ENCODE measurements at places on chromosomes 1 and 21. TPM values are rescaled to one million over a fixed set of nuclear protein-coding genes. Genes with fewer than 3 reads are reported as not detected.

DNA sequence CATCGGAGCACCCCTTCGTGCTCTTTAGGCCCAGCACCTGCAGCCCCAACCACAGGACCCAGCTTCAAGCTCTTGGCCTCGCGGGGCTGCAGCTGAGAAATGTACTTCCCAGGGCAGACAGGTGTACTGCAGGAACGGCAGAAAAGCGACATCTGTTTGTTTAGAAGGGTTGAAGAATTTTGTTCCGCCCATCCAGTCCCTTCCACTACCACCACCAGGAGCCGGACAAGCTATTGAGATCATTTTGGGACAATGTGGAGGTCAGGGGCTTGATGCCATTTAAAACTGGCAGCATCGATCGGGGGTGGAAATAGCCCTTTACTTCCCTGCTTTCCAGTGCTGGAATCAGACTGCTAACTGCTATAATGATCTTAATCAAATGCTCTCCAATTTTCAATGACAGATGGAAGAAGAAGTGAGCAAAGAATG, 1.7 kb downstream of the SERTAD4 start:
- no peak for DNase-seq
- H3K36me3 ChIP-seq: no peaks in the 10 kb centered on the region
- no peaks in the 10 kb centered on the region for H3K27me3 ChIP-seq
- H3K27ac ChIP-seq: peak overlapping the region; percentile 98
- peak overlapping the region; percentile 78 for H3K4me3 ChIP-seq

DNA sequence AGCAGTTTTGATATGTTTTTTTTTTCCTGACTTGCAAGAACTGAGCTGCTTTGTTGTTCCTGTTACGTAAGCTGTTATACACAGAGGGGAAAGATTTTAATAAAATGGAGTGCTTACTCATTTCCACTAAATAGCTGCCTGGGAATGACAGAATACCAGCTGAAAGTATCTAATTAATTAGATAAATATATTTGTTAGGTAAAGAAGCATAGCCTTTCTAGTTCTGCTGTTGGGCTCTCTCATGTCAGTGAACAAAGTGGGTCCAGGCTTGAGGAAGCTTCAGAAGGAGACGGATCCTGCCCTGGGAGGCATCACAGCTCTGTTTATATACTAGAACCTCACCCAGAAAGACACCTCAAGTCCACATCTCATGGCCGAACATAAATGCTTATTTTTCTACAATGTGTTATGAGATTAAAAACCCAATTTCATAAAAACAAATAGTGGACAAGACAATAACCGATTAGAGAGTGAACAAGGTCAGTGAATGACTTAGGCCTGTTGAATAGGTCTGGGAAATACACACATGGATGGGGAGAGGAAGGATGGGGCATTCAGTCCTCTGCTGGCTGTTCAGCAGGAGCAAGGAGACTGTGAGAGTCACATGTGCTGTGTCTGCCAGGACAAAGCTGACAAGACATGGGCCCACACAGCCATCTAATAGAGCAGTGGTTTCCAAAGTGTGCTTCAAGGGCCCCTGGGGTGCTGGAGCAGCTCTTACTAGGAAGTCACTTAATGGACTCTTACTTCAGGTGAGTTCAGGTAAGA, 20.6 kb downstream of the TRAF5 start:
- no peaks in the 10 kb centered on the region for H3K27me3 ChIP-seq
- no peak overlapping the region for H3K27ac ChIP-seq
- no peaks in the 10 kb centered on the region for H3K36me3 ChIP-seq
- H3K4me1 ChIP-seq: peaks cover 6% of the 10 kb centered on the region
- no peak overlapping the region for H3K4me3 ChIP-seq

TSPAN2 gene
- 87.4 TPM for total RNA-seq

OR2T27 gene
- total RNA-seq: not detected

DNA sequence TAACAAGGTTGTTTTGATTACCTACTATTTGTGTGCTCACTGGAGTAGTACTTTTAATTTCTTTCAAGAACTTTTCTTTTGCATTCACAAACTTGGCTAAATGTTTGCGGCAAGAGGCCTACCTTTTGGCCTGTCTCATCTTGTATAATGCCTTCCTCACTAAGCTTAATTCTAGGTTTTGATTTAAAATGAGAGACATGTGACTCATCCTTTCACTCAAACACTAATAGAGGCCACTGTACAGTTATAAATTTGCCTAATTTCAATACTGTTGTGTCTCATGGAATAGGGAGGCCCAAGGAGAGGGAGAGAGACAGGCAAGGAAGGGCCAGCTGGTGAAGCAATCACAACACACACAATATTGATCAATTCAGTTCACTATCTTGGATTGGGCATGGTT, 66.1 kb downstream of the ZNF644 start:
- peaks cover 6% of the 10 kb centered on the region for H3K4me1 ChIP-seq
- H3K27me3 ChIP-seq: no peaks in the 10 kb centered on the region
- no peak overlapping the region for H3K4me3 ChIP-seq
- H3K36me3 ChIP-seq: no peaks in the 10 kb centered on the region
- DNase-seq: no peak

DNA sequence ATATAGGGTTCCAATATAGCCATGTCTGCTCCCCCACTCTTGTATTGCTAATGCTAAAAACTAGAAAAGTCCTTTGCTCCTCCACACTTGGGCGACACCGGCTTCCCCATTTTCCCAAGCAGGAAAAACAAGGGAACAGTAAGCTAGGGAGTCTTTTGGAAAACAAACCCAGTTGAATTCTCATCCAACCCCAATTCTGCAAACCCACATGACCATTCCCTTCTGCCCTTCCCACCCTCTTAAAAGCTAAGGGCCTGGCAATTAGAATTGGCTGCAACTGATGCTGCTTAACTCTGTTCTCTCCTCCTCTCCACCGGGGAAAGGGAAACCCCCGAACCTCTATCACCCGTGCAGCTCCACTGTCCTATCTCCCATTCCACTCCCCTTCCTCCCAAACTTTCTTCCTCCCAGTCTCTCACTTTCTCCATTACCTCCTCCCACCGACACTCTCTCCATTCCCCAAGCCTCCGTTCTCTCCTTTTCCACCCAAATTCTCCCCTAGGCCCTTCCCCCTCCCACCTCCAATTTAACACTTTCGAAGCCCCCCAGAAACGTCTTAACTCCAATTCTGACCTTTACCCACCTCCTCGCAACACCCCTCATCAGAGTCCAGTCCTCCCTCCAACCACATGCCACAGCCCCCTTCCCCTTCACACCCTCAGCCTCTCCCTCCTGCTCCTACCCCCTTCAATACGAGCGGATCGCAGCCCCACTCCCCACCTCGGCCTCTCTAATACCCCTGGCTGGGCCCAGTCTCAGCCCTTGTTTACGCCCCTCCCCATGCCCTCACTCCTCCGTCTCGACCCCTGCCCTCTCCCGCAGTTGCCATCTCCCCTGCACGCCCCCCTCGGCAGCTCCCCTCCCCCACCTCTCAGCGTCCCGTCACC, 701 bp downstream of the DEDD start:
- peak overlapping the region; percentile 91 for H3K27ac ChIP-seq
- H3K4me3 ChIP-seq: peak overlapping the region; percentile 70
- H3K4me1 ChIP-seq: no peaks in the 10 kb centered on the region

ERICH3 gene
- 0.14 TPM for total RNA-seq

DNA sequence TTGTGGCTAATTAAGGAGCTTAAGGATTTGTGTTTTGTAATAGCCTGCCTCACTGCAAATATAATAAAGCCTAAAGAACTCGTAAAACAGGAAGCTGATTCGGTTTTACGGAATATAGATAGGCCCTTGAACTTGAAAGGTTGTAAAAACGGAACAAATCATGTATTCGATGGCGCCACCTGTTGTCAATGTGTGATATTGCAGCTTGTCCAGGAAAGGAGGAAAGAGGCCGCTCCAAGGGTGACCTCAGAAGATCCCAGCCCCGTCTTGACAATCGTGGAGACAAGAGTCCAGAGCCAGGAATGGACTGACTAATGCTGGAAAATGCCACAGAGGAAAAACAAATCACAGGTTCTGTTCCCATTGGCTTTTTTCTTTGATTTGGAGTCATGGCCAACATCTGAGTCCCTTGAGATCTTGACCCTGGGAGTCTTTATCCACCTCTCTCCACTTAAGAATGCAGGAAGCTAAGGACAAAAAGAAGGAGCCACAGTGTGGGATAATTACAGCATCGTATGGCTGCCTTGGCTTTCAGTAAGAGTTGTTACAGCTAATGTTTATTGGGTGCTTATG, 7.0 kb upstream of the IGSF21 start:
- DNase-seq: peak; percentile 72
- H3K27me3 ChIP-seq: no peaks in the 10 kb centered on the region
- no peaks in the 10 kb centered on the region for H3K4me1 ChIP-seq

Data from sigmoid colon (tissue), 7 donors.